Left colon (tissue), 2 donors: ENCODE measurements at places on chromosomes 7 and 10.
A peak's percentile ranks its signal among the peaks of the same experiment; 100 is the strongest.

DNA sequence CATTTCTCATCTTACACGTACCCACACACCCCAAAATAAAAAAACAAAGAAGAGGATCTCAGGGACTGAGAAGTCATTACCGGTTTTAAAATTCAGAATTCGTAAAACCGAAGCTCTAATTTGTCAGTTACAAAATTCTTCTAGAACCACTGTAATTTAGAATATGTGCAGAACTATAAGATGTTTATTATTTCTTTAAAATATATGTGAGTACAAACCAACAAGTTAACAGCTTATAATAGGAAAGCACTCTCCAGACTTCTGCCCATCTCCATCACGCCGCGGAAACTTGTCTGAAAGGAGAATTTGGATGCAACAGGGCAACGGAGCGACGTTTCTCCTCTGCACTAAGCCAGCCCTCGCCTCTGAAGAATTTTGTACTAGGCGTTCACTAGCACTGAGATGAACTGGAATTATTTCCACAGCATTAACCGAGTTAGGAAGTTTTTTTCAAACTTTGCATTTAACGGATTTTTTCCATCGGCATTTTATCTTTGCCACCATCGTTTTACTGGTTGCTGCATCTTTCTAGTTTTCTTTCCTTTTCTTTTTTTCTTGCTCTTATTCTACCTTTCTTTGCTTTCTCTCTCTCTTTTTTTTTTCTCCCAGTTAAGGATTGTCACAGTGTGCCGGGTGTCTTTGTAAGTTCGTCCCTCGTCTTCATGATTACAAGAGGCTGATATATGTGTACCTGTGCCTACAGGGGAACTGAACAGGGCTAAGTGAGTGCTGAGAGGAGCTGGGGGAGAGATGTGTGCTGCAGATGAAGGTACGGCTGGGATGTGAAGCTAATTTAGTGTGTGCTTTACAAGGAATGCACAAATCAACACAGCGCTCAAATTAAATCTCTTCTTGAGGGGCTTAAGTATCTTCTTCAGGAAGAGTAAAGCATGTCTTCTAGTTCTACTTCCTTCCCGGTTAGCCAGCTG is 295.9 kb upstream of the NFE2L3 start:
- DNase-seq: no peak

- DNase-seq: no peak
Observed at GRCh38 chr7:43112459-43112940, at the start of gene HECW1. TSS of gene HECW1 (plus strand) at chr7:43112647. CDS start at chr7:43243906, 131,259 bp downstream.

DNA sequence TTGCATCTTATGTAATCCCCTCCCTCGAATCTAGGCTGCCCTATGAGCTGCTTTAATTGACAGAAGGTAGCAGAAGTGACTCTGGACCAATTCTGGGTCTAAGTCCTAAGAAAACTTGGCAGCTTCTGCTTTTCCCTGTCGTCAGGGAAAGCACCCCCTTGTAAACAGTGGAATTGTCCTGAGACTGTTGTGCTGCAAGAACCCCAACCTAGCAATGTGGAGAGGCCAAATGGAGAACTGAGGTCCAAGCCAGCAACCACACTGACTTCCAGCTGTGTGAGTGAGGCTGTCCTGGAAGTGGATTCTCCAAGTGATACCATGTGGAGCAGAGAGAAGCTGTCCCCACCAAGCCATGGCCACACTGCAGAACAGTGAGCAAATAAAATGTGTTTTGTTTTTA is 75.5 kb downstream of the ARHGAP22 start:
- no peak for DNase-seq

- DNase-seq: no peak
Observed at GRCh38 chr7:135189221-135189662, 18.7 kb upstream of the CYREN start.

DNA sequence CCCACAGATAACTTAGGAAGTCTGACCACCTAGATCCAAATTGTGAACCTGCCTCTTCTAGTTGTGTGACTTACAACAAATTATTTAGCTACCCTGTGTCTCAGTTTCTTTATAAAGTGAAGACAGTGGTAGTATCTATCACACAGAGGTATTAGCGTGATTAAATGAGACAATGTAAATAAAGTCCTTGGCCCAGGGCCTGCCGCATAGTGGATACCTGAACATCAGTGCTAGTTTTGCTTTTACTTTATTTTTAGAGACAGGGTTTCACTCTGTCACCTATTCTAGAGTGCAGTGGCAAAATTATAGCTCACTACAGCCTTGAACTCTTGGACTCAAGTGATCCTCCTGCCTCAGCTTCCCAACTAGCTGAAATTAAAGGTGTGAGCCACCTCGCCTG is 177.1 kb downstream of the CDK14 start:
- DNase-seq: no peak

DNA sequence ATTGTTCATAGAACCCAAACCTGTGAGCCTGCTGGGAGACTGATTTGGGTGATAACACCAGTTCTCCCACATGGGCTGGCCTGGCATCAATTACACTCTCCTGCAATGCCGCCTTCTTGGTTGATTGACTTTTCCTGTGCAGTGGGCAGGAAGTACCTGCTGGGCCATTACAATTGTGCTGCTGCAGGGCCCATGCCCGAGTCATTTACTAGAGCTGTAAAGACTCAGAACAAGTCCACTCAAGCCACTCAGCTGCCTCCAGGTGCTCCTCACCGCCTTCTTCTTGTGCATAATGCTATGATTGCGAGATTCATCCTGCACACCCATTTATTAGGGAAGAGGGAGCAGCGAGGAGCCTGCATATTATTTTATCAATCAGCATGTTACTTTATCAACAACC is 264.0 kb downstream of the TCERG1L start:
- DNase-seq: no peak

DNA sequence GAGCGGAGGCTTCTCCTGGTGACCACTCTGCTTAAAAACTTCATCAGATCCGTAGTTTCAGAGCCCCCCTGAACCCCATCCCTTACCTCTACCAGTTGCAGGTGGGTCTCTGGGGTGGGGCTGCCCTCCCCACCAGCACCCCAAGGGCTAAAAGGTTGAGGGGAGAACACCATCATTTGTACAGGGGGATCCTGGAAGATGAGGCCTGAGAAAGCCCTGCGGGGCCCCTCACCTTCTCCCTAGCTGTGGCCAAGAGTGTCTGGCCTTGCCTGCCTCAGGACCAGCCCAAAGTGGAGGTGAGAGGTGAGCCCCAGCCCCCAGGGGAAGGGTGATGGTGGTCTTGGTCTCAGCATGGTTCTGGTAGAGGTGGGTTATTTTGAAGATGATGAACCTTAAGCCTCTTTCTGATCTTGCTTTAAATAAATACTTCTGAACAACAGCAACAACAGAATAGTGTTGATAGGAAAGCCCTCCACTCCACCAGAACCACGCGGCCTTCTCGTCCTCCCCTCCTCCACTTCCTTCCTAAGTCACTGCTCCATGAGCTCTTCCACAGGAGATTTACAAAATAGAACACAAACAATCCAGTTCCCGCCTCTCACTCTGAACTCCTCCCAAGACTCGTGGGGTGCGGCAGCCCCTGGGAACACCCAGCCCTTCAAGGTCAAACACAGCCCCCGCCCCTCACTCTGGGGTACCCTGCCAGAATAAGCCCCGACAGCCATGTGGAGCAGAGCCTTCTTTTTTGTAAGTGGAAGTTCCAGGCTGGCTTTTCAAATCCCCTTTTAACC is 169.1 kb downstream of the EGFR start:
- peak; percentile 40 for DNase-seq

- DNase-seq: no peak
Observed at GRCh38 chr10:116815641-116816415, 33.5 kb upstream of the ENO4 start.

- DNase-seq: no peak
Observed at GRCh38 chr7:153152801-153153422, 393.4 kb downstream of the ACTR3B start.

GRCh38 chr10:46520941-46521340 is 35.5 kb downstream of the GPRIN2 start:
- peak; percentile 17 for DNase-seq

DNA sequence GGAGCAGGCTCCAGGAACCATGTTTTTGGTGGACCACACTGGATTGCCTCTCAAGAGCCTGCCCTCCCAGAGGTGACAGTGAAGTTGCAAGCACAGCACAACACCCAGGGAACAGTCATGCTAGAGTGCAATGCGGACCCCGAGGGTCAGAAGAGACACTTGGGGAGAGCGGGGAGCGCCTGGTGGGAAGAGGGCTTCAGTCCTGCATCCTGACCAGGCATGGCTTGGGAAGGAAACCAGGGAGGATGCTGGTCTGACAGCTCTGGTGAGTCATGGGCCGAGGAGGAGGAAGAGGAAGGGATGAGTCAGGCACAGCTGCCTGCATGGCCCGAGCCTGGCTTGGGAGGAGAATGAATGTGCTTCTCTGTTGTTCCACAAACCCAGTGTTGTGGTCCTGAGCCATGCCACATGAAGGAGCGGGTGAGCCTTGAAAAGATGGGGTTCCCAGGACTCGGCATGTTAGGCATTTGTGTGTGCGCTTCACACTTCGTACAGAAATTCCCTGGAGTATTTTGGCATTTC is 29.5 kb upstream of the ANKRD2 start:
- peak; percentile 30 for DNase-seq

GRCh38 chr7:97145068-97145467 is 27.6 kb downstream of the SDHAF3 start:
- no peak for DNase-seq

- no peak for DNase-seq
Observed at GRCh38 chr10:81848514-81848913, 26.5 kb upstream of the NRG3 start.

DNA sequence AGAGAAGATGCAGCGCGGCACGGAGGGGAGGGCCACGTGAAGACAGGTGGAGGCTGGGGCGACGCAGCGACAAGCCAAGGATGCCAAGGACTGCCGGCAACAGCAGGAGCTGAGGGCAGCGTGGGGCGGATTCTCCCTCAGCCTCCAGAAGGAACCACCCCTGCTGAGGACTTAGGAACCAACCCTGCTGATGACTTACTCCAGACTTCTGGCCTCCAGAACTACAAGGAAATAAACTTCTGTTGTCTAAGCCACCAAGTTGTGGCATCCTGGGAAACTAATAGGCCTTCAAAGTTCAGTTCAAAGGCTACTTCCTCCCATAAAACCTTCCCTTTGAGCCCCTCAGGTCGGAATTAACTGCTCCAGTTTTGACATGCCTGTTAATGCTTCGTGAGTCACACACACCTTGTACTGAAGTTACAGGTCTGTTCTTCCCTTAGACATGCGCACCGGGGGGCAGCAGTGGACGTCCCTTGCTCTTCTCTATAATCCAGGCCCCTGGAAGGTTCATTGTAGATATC is 88.4 kb upstream of the RHEB start:
- peak; percentile 50 for DNase-seq

DNA sequence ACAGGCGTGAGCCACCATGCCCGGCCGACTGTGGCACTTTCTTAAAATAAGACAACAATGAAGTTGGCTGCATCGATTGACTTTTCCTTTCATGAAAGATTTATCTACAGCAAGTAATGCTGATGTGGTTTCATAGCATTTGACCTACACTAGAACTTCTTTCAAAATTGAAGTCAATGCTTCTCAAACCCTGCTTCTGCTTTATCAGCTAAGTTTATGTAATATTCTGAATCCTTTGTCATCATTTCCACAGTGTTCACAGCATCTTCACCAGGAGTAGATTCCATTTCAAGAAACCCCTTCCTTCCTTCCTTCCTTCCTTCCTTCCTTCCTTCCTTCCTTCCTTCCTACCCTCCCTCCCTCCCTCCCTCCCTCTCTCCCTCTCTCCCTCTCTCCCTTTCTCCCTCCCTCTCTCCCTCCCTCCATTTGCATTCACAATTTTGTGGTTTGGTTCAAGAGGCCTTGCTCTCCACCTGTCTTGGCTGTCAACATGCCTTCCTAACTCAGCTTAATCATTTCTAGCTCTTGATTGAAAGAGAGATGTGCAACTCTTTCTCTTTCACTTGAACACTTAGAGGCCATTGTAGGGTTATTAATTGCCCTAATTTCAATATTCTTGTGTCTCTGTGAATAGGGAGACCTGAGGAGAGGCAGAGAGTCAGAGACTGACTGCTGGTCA is 52.1 kb downstream of the HDAC9 start:
- no peak for DNase-seq

DNA sequence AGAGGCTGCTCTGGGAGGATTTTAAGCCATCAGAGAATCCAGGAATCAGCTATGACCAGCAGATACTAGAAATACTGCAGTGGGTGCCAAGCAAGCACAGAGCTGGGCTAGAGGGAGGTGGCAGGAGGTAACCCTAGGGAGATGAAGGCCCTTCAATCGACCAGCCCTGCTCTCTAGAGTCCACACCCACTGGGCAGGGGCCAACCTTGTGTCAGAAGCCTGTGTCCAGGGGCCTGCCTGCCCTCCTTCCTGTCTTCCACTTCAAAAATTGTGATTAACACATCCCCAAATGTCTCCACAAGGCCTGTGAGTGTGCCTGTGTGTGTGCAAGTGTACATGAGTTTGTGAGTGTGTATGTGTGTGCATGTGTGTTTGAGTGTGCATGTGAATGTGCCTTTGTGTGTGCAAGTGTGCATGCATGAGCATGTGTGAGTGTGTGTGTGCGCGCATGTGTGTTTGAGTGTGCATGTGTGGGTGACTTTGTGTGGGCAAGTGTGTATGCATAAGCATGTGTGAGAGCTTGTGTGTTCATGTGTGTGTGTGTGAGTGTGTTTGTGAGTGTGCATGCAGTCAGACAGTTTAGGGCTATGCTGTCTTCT is 367.7 kb downstream of the SFMBT2 start:
- DNase-seq: no peak

GRCh38 chr10:19576576-19576975 is 239.7 kb upstream of the PLXDC2 start:
- no peak for DNase-seq

DNA sequence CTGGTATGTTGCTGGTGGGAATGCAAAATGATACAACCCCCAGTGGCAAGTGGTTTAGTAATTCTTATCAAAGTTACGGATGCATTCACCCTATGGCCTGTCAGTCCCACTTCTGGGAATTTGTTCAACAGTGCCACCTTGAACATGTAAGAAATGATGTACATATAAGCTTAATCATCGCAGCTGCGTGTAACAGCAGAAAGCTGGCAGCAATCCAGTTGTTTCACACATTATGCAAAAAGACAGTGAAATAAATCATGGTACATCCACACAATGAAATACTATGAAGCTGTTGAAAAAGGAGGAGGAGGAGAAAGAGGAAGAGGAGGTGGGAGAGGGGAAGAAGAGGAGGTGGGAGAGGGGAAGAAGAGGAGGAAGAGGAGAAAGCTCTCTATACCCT is 76.2 kb upstream of the MYL10 start:
- DNase-seq: no peak

DNA sequence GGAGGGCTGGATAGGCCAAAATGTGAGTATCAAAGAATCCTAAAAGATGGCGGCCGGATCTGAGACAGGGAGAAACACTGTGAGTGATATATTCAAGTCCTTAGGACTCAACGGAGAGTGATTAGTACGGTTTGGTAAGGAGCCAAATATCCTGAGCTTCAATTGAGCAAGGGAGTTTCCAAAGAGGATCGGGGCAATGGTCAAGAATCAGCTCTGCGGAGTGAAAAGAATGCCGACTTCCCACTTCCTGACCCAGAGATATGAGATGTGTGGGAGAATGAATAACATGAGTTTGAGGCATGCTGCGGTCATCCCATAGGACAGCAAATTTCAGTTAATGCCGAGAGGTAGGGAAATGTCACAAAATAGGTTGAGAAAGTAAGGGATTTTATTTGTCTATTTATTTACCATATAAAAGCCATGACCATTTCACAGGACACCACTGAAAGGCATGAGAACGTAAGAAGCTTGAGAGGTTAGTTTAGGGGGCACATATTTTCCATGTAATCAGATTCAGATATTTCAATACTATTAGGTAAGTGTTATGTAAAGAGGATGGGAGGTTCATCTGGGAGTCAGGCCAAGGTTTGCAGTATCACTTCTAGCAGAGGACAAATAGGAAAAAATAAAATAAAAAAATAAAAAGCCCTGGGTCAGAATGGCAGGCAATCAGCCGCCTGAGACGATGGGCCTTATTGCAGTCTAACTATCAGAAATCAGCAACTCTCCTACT is 165.6 kb downstream of the HGF start:
- no peak for DNase-seq

- no peak for DNase-seq
Observed at GRCh38 chr7:3973264-3973663, 672.2 kb downstream of the SDK1 start.
